ENCODE measurements at places on chromosomes 4 and X. TPM values are rescaled to one million over a fixed set of nuclear protein-coding genes. Genes with fewer than 3 reads are reported as not detected.
A peak's percentile ranks its signal among the peaks of the same experiment; 100 is the strongest.

DNA sequence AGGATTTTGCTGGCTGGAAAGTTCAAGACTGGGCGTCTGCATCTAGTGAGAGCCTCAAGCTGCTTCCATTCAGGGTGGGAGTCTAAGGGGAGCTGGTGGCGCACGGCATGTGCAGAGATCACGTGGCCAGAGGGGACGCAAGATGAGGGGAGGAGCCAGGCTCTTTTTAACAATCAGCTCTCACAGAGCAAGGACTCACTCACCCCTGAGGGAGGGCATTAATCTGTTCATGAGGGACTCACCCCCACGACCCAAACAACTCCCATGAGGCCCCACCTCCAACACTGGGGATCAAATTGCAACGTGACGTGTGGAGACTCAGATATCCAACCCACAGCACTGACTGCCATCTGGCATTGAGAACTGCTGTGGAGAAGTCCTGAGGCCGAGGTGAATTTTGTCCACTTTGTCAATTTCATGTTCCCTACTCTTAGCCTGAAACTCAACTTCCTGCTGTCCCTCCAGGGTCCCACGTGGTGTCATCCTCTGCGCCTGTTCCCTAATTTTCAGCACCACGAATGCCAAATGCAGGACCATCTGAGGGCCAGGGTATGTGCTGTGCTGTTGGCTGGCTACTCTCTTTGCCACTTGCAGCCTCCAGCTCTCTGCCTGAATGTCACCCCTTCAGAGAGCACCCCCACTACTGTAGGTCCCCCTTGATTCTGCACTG is 5.6 kb downstream of the ZFP92 start:
- DNase-seq: no peak

GRCh38 chrX:135549519-135549918 is 29.1 kb downstream of the INTS6L start:
- DNase-seq: no peak

DNA sequence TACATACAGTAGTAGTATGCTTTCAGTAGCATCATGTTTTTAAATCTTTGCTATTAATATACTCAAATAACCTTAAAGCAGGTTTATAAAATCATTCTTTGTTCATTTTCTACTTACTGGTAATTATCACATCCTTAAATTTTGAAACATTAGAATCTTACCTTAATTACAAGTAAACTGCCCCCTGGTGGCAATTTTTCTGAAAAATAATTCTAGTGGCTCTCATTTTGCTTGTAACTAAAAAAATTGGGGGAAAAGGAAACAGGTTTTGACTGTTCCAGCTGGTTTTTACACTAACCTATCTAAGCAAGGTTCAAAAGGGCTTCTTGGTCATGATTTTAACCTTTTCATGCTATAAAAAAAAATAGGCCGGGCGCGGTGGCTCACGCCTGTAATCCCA is 18.5 kb upstream of the DCAF4L1 start:
- DNase-seq: no peak

DNA sequence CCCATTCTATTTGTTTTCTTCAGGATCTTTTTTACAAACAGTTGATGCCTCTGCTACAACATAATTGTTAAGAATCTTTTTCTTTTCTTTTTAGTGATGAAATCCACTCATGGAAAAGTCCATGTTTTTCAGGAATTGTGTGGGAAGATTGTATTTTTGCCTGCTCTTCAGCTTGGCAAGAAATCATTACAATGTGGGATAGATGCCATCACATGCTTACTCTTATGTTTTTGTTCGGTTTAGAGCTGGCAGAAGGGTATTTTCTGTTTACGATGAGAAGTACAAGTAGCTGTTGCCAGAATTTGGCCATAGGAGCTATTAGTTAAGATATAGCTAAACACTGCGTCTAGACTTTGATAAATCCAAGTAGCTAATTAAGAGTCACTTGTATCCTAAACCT is 2585.3 kb downstream of the ARAP2 start:
- DNase-seq: no peak

DNA sequence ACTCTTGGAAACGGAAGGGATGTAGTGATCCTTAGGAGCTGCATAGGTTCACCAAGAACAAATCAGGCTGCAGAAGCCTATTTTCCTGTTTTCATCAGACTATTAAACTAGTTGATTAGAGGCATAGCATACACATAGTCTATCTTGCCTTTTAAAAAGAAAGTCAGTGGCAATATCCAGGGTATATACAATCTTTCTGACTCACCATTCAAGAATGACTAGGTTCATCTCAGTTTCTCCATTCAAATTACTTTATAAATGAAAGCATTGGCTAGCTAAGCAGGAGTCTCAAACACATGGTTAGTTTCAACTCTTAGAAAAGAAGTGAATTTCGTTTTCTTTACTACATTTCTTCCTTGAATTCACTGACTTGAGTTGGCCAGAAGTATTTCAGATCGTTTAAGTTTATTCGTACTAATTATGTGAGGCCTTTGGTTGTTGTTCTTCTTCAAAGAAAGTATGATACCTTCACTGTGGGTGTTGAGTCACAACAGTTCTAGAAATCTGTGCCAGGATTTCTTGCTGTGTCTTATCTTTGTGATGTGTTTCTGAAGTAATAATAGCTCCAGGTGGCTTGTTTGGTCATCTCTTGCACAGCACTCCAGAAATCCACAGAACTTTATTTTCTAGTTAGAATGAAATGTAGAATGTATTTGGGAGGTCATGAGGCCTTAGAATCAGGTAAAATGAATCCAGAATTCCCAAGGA is 88.2 kb downstream of the AWAT2 start:
- DNase-seq: no peak

- peak; percentile 72 for DNase-seq
Measured at GRCh38 chr4:37685823-37686372, 278 bp downstream of the RELL1 start.

DNA sequence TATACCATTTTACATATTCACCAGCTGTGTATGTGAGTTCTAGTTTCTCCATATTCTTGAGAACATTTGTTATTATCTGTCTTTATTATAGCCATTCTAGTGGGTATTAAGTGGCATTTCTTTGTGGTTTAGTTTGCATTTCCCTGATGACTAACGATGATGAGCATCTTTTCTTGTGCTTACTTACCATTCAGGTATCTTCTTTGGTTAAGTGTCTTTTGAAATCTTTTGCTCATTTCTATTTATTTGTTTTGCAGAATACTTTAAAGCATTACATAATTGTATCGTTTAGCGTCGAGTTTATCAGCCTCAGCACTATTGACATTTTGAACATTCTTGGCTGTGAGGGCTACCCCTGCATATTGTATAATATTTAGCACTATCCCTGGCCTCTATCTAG is 85.4 kb downstream of the FRMPD4 start:
- DNase-seq: no peak

GRCh38 chr4:10013722-10014121 is 7.6 kb downstream of the SLC2A9 start:
- DNase-seq: no peak

DNA sequence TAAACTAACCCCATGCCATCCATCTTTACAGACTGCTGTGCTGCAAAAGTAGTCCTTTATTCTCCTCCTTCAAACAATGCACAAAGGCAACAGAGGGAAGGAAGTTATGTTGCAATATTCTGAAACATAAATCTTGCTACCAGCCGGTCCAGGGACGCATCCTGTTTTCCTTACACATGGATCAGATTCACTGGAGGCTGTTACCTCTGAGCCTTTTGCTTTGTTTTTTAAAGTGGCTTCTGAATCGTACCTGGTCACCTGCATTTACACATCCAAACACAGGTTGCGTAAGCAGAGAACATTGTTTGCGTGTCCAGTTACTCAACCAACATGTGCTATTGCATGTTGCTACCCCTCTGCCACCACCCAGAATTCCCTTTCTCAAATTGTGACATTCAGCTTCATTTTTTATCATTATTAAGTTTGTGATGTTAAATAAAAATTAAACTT is 8.8 kb downstream of the PPARGC1A start:
- no peak for DNase-seq

The LEF1 gene
- 1.8 TPM for total RNA-seq

DNA sequence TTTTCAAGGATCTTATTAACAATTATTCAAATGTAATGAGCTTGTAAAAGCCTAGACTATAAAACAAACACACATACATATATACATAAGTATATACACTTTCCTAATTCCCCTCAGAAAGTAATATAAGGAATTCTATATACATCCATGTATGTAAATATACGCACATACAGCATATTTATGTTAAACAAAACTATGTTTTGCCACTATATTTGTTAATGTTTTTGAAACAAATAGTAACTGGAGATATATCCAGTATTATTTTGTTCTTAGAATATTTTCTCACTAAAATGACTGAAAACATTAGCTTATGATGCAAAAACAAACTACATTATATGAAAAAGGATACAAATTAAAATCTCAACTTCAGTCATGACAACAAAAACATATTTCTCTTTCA is 85.1 kb downstream of the FBXO8 start:
- DNase-seq: no peak

DNA sequence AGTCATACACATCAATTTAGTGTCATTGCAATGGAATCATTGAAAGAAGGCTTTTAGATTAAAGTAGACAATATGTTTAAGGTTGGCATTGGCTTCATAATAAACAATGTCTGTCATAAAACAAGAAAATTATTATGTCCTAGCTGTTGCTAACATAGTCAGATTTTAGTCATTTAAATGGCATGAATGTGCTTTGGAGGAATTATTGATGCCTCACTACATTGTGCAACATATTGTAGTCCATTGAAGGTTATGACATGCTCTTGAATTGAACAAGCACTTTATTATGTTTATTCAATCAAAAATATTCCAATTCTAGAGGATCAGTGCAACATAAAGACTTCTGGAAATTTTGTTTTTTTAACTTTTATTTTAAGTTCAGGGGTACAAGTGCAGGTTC is 489.8 kb upstream of the AMOT start:
- no peak for DNase-seq

DNA sequence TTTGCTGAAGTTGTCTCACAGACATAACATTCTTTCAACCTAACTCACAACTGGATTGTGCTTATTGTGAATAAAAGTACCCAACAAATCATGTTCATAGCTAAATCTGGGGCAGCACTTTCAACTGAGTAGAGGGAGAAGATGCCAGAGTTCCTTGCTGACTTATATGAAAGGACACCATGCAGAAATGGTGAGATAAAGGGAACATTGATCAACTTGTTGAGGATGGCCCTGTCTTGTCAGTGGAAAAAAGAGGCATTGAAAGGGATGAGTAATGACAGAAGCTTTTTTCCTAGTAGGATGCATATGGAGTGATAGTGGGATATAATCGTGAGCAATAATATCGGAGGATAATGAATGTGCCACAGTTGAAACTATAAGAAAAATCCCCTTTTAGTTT is 221.7 kb downstream of the ARHGAP24 start:
- DNase-seq: no peak

DNA sequence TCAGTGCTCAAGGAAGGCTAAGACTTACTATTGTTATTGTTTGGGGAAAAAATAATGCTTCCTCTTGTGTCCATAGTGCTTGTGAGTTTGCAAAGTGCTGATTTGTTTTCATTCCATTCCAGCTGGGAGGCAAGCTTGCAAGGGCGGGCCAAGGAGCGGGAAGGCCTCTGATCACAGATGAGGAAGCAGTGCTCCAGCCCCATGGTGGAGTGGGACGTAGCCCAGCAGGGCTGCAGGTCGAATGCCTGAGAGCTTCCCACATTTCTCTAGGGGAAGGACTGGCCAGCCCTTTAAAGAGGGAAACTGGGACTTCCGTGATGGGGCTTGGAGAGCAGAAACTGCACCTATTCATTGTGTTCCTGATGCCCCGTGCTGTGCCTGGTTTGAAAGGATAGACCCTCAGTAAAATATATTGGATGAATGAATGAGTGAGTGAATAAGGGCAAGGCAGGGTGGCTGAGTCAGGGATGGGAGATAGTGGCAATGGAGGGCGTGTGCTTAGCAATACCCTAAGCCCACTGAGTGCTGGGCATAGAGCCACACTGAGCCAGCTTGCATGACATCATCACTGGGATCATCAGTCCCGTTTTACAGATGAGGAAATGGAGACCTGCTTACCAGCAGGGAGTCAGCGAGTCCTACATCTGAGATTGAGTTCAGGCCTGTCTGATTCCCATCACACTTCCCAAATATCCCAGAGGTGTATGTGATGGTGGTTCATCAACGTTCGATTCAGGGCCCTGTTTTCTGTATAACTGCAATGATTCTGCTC is 17.9 kb upstream of the NSG1 start:
- peak; percentile 72 for DNase-seq
